ENCODE measurements at places on chromosomes 7 and 10.
A peak's percentile ranks its signal among the peaks of the same experiment; 100 is the strongest.

DNA sequence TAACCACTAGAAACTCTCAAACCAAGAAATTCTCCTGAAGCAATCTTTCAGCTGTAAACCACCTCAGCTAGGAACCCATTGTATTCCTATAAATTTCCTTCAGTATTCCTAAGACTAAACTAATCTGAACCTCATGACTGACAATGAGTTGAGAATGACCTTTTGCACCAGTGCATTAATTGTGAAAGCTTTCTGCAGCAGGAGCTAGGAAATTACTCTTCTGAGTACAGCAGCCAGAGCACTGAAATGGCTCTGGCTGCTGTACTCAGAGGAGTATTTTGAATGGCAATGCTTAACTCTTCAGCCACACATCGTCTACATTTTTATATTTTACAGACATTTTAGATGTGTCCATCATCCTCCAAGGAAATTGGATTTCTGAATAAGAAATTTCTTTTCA is 109.7 kb downstream of the PCDH15 start:
- DNase-seq = no peak

DNA sequence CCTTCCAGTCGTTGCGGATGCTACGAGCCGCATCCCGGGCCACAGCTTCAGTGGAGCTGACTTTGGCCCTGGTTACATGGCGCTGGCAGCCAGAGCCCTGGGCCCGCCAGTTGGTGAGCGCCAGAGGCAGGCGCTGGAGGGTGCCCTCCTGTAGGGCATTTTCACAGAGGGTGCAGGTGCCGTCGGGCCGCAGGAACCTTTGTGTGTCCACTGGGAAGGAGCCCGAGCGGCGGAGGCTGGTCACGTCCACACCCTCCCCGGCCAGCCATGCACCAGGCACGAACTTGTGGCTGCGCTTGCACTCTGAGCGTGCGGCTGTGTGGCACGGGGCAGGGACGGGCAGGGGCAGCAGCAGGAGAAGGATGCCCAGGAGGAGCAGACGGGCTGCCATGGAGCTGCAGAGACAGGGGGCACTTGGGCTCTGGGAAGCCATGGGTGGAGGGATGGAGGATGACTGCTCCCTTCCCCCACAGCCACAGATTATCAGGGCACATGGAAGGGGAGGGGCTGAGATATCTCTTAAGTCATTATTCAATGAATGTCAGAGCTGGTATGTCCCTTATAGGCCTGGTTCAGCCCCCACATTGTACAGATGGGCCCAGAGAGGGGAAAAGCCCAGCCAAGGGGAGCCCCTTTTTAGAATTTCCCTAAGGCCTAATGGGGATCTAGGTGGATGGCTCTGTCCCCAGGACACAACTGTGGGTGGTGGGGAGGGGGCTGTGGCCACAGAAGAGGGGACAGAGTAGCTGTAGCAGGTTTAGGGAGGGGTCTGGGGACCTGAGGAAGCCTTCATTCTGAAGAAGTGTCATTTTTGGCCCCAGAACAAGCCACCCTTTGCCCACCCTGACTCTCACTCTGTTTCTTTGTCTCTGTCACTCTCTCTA is 1.8 kb downstream of the PRF1 start:
- DNase-seq = no peak

DNA sequence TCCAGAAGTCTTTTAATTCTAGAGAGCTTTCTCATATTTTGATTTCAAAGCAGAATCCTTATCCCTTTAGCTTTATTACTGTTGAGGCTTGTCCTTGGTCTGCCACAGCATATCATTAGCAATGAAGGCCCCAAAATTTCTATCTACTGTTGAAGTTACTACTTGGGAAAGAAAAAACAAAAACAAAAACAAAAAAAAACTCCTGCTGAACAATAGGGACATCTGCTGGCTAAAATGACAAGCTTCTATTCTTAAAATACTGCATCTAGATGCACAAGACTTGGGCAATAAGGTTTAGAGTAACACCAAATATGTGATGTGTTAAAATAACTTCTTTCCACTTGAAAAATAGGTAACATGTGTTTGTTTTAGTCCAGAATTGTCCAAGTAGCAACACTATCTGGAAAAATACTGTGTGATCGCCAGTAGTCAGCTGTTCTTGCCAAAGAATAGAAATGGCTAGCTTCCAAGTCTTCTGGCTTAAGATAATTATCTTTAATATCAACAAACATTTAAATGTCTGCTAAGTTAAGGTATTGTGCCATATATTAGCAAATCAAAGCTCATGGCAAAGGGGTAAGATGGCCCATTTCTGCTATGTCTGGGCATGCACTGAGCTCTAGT is 3.8 kb upstream of the DMTF1 start:
- DNase-seq = peak; percentile 10

GRCh38 chr7:13904689-13905088 is 84.8 kb downstream of the ETV1 start:
- no peak for DNase-seq

DNA sequence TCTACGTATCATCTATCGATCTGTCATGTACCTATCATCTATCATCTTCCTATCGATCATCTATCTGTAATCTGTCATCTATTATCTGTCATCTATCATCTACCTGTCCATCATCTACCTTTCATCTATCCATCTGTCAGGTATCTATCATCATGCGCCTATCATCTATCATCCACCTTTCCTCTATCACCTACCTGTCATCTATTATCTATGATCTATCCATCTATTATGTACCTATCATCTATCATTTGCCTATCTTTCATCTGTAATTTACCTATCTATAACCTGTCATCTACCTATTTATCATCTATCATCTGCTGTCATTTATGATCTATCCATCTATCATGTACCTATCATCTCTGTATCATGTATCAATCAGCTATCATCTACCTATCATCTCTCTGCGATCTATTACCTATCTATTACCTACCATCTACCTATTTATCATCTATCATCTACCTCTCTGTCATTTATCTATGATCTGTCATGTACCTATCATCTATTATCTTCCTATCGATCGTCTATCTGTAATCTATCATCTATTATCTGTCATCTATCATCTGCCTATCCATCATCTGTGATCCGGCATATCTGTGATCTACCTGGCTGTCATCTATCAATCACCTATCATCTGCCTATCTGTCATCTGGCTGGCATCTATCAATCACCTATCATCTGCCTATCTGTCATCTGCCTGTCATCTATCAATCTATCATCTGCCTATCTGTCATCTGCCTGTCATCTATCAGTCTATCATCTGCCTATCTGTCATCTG is 1.6 kb upstream of the VIPR2 start:
- DNase-seq = no peak

DNA sequence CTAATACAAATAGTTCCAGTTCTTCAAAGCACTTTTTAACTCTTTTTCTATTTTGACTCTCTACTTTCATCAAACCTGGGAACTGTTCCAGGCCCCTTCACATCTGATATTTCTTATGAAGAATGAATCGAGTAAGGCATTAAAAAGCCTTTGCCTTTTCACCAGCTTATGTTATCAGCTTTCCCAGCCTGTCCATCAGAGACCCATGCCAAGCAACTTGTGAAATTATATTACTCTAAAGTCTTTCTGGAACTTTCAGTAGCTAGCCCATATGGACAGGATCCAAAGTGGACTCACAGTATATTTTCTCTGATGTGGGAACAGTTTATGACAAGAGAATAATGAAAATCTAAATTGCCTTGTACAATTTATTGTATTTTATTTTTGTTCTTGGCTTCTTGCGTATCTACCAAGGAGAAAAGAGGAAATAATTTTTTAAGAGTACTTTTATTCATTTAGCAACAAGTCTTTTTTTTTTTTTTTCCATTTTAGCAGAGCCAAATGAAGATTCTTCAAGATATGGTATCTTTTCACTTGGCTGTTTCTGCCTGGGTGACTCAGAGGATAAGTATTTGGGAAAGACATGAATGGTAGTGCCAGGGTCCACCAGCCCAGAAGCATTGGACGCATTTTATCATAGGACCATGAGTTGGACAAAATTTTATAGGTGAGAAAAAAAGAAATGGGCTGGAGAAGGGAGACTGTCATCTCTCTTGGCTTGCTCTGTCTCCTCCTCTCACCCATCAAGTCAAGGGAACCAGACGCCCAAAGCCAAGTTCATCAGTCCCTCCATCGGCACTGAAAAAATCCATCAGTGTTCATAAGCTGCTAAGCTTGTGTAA is 195.8 kb upstream of the NEBL start:
- DNase-seq = no peak

- DNase-seq = no peak
Measured at GRCh38 chr7:77580762-77581350, 43.8 kb downstream of the PTPN12 start.

- peak; percentile 80 for DNase-seq
Measured at GRCh38 chr7:67625257-67625737, 628.7 kb downstream of the TYW1 start.

GRCh38 chr7:131010717-131011431 is 276.9 kb upstream of the KLF14 start:
- DNase-seq = no peak

- no peak for DNase-seq
Measured at GRCh38 chr10:90939648-90940047, 18.8 kb upstream of the ANKRD1 start.

DNA sequence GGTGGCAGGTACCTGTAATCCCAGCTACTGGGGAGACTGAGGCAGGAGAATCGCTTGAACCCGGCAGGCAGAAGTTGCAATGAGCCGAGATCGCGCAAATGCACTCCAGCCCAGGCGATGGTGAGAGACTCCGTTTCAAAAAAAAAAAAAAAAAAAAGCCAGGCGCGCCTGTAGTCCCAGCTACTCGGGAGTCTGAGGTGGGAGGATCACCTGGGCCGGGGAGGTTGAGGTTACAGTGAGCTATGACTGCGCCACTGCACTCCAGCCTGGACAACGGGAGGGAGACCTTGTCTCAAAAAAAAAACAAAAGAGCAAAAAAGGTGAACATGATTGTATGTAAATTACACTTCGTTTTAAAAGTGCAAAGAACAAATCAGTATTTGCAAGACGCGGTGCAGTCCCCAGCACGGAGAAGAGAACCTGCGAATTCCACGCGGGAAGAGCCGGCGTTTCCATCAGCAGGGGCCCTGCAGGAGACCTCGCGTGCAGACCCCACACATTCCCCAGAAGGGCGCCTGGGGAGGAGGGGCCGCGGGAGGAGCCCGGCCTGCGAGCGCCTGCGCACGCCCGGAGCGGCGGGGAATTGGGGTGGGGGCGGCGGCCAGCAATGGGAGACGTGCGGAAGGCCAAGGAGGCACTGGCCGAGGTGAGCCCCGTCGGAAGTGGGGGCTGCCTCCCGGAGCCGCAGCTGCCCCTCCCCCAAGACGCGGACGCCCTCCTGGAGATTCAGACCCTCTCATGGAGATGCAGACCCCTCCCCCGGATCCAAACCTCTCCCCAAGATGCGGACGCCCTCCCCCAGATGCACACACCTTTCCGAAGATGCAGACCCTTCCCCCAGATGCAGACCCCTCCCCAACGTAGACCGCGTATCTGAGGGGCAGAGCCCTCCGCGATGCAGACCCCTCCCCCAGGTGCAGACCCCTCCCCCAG is 16.7 kb upstream of the SUN1 start:
- DNase-seq = peak; percentile 62

- DNase-seq = no peak
Measured at GRCh38 chr10:107898392-107898791, 733.9 kb upstream of the SORCS1 start.

- DNase-seq = no peak
Measured at GRCh38 chr7:100434297-100435144, 1.8 kb downstream of the PPP1R35 start.

DNA sequence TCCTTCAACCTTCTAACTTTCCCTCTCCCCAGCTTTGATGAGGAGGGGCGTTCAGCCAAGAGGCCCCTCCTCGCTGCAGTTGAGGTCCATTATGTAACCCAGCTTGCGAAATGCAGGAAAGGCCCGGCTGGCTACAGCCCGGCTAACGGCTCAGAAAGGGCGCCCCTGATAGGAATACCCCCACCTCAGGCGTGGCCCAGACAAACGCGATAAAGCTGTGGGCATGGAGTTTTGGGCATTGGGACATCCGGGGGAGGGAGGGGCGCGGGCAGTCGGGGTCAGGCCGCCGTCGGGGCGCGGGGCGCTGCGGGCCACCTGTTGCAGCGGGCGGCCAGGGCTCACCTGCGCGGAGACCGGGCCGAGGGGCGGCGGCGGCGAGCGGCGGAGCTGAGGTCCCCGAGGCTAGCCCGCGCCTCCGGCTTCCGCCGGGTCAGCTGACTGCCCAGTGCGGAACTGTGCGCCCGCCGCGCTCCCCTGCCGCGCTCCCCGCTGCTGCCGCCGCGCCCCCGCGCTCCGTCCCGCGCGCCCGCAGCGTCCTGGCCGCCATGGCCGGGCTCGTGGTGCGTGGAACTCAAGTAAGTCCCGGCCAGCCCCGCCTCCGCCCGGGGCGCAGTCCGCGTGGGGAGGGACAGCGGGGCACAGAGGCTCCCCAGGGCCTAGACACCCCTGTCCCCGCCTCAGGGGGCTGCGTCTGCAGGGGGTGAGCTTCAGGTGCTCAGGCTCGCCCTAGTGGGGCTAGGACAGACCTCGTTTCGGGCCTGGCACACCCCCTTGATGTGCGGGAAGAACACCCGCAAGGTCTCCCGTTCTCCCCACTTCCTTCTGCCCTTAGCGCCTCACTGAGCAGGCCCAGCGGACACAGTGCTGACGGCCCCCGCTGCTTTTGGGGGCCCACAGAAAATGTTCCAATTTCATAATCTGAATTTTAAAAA is at the start of gene LRMDA:
Gene LRMDA (plus strand): TSS at position 445 of the 932 bp plus-strand sequence.
- no peak for DNase-seq

DNA sequence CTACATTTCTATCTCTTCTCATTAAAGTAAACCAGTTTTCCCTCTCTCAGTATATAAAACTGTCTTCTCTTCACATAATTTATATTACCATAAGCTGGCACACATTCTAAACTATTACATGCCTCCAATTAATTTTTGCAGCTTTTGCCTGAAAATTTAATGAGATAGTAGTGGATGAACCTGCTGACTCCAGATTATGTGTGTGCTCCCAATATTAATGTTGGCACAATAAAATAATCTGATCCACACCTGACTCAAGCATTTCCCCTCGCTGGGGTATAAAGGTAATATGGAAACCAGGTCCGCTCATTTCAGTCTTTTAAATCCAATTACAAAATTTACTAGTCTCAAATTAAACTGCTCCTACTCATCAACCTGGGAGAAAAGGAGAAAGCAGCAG is 63.4 kb downstream of the CTBP2 start:
- no peak for DNase-seq

- DNase-seq = no peak
Measured at GRCh38 chr10:71863203-71863602, 12.2 kb upstream of the PSAP start.

DNA sequence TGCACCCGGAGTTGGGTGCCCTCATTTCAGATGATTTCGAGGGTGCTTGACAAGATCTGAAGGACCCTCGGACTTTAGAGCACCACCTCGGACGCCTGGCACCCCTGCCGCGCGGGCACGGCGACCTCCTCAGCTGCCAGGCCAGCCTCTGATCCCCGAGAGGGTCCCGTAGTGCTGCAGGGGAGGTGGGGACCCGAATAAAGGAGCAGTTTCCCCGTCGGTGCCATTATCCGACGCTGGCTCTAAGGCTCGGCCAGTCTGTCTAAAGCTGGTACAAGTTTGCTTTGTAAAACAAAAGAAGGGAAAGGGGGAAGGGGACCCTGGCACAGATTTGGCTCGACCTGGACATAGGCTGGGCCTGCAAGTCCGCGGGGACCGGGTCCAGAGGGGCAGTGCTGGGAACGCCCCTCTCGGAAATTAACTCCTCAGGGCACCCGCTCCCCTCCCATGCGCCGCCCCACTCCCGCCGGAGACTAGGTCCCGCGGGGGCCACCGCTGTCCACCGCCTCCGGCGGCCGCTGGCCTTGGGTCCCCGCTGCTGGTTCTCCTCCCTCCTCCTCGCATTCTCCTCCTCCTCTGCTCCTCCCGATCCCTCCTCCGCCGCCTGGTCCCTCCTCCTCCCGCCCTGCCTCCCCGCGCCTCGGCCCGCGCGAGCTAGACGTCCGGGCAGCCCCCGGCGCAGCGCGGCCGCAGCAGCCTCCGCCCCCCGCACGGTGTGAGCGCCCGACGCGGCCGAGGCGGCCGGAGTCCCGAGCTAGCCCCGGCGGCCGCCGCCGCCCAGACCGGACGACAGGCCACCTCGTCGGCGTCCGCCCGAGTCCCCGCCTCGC is at the start of gene EGFR:
Gene EGFR (plus strand): TSS at position 657 of the 830 bp plus-strand sequence. CDS start 261 bp downstream, outside the sequence.
- peak; percentile 64 for DNase-seq
